ENCODE measurements at places on chromosomes 7 and 10. TPM values are rescaled to one million over a fixed set of nuclear protein-coding genes. Genes with fewer than 3 reads are reported as not detected.
A peak's percentile ranks its signal among the peaks of the same experiment; 100 is the strongest.

The NPSR1 gene
- not detected for polyA plus RNA-seq

DNA sequence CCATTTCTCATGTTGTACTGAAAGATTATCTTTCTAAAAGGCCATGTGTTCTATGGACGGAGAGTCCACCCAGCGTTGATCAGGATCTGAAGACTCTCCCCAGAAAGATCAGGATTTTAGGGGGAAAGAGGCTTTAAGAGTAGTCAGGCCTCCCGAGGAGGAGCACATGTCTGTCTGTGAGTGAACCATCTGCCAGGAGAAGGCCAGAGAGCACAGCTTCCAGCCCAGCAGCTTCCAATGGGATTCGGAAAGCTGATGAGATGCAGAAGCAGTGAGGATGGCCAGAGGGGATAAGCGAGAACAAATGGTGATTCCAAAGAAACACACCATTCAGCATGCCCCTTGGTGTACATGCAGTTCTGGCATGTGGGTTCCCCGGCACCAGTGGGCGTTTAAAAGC lies 88.5 kb upstream of the TCERG1L start:
- no peak overlapping the region for H3K27ac ChIP-seq
- H3K27me3 ChIP-seq = peaks cover 50% of the 10 kb centered on the region
- H3K36me3 ChIP-seq = no peaks in the 10 kb centered on the region
- DNase-seq = no peak

The CTAGE4 gene
- 1.8 TPM for polyA plus RNA-seq

DNA sequence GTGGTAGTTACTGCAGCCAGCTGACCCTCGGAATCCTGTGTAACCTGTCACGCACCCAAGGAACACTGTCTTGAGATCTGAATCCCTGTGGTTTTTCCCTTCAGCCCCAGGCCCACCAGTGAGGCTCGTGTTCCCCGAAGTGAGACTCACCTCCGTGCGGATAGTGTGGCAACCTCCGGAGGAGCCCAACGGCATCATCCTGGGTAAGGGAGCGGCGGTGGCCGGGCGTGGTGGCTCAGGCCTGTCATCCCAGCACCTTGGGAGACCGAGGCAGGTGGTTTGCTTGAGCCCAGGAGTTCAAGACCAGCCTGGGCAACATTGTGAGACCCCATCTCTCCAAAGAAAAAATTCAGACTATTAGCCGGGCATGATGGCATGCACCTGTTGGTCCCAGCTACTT lies 549.9 kb upstream of the FOXK1 start:
- H3K36me3 ChIP-seq = peaks cover 5% of the 10 kb centered on the region
- no peaks in the 10 kb centered on the region for H3K4me1 ChIP-seq
- no peak overlapping the region for H3K27ac ChIP-seq
- H3K27me3 ChIP-seq = no peaks in the 10 kb centered on the region
- H3K4me3 ChIP-seq = no peak overlapping the region
- DNase-seq = no peak

DNA sequence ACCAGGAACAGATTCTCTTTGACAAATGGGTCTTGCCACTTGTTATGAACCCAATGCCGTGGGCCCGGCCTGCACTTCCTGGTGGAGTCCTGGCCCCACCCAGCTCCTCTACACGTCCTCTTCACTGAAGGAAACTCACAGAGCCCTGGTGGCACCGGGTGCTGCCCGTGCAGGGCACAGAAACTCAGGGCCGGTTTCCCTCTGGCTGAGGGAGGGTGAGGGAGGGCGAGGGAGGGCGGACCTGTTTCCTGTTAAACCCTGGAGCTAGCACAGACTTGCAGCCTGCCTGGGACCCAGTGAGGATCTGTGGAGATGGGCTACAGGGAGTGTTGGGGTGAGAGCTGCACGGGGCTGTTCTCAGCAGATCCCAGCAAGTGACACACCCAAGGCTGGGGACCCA lies 596.3 kb downstream of the PTPRN2 start:
- H3K4me1 ChIP-seq = no peaks in the 10 kb centered on the region
- no peak overlapping the region for H3K4me3 ChIP-seq
- no peaks in the 10 kb centered on the region for H3K36me3 ChIP-seq
- no peak for DNase-seq

DNA sequence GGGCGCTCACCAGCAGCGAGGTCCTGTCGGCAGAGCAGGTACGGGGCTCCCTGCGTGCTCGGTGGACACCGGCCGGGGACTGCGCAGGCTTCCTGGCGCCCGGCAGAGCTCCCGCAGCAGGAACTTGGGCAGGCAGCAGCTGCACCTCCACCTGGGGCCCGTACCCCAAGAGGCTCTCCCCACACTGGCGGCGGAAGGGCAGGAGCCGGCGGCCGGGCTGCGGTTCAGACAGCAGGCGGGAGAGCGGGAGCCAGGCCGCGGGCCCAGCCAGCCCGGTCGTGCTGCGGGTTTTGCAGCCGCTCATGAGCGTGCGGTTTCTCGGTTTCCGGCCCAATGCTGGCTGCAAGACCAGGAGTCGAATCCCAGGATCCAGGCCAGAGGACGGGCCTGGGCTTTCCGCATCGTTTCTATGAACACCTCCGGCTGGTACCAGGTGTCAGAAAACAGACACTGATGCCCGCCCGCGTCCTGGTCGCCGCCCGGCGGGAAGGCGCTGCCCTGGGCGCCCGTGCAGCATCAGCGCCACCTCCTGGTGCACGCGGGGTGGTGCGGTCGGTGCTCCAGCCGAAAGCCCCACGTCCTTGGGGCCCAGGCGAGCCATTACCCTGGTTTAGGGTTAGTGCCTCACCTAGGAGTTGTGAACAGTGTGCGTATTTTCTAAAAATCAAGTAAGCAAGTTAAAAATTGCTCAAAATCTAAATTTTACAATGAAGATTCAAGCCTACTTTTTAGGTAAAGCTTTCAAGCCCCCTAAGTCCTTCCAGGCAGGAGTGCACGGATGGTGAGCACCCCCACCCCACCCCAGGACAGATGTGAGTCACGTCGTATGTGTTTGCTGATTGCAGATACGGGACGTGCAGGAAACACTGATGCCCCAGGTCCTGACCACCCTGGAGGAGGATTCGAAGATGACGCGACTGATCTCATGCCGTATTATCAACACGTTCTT lies 47.4 kb upstream of the PRKAR1B start:
- DNase-seq = peak; percentile 72
- peaks cover 67% of the 10 kb centered on the region for H3K36me3 ChIP-seq
- H3K4me1 ChIP-seq = peaks cover 23% of the 10 kb centered on the region
- no peak overlapping the region for H3K27ac ChIP-seq

Data from stomach (tissue), 19 donors.